ENCODE measurements at places on chromosomes 2 and 18. TPM values are rescaled to one million over a fixed set of nuclear protein-coding genes. Genes with fewer than 3 reads are reported as not detected.

DNA sequence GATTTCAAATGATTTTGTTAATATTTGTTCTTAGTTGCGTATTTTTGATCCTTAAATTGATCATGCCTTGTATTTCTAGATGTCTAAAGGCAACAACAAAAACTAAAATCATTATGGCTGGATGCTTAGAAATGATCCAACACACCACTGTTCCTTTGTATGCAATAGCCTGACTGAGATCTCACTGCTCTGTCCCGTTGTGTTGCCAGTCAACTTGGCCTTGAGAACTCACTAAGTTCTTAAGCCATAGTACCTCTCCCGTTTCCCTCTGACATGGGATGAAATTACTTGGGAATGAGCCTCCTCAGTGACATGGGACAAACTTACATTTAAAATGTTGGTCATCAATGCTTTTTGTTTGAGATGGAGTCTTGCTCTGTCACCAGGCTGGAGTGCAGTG, 222.0 kb upstream of the HS6ST1 start:
- DNase-seq = no peak

DNA sequence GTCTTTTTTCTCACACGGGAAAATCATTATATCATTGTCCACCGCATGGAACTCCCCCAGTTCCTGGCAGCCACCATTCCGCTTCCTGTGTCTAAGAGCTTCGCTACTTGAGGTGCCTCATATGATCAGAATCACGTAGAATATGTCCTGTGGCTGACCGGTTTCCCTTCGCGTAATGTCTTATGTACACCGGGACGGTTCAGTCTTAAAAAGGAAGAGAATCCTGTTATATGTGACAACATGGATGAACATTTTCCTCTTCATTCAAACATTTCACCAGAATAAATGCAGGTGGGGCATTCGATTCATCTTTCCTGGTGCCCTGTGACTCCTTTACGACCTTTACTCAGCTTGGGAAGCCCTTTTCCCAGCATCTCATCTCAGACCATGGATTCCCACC, 131.7 kb upstream of the TWIST2 start:
- no peak for DNase-seq

- DNase-seq = no peak
Observed at GRCh38 chr2:15980605-15981098, 40.3 kb downstream of the MYCN start.

GRCh38 chr2:234026693-234027254, 23.7 kb upstream of the SPP2 start:
- no peak for DNase-seq

DNA sequence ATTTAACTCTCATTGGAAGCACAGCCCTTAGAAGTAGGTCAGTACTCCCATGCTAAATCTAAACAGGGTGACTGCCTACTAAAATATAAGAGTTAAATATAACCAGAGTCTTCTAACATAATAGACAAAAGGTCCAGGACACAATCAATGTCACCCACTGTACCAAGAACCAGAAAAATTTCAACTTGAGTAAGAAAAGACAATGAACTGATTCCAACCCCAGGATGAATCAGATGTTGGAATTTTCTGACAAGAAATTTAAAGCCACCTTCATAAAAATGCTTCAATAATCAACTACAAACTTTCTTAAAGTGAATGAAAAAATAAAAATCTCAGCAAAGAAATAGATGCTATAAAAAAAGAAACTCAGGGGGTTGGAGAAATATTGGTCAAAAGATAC, 71.3 kb upstream of the NPAS2 start:
- no peak for DNase-seq

- DNase-seq = no peak
Observed at GRCh38 chr2:221975151-221975550, 323.6 kb downstream of the PAX3 start.

The LRP1B gene
- total RNA-seq = not detected

The ZNF521 gene
- not detected for total RNA-seq

The FN1 gene
- 1,847 TPM for total RNA-seq

All from HepG2 (cell line).